ENCODE measurements at places on chromosomes 1 and 21. TPM values are rescaled to one million over a fixed set of nuclear protein-coding genes. Genes with fewer than 3 reads are reported as not detected.
A peak's percentile ranks its signal among the peaks of the same experiment; 100 is the strongest.

- H3K4me1 ChIP-seq: no peaks in the 10 kb centered on the region
- peaks cover 46% of the 10 kb centered on the region for H3K27me3 ChIP-seq
- H3K27ac ChIP-seq: no peak overlapping the region
- DNase-seq: no peak
- no peak overlapping the region for H3K4me3 ChIP-seq
Observed at GRCh38 chr1:30684881-30685795, 38.2 kb downstream of the MATN1 start.

PRDM16 gene
- total RNA-seq: 0.18 TPM

DNA sequence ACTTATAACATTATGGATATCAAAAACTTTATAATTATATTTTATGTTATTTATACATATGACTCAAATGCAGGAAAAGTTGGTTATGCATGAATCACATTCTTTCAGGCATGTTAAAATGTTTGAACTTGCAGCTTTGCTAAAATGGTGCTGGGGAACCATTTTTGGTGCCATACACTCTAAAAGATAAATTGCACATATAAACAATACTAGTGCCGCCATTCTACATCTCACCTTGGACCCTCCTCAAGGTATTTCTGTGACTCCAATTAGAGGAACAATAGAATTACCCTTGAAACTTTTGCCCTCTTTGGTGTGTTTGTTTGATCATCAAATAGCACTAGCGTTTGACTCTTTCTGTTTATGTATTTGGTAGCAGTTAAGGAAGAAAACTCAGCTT is 997 bp downstream of the PRKACB start:
- H3K4me3 ChIP-seq: peak overlapping the region; percentile 88
- peak; percentile 53 for DNase-seq
- peaks cover 27% of the 10 kb centered on the region for H3K4me1 ChIP-seq

- no peak overlapping the region for H3K27ac ChIP-seq
- no peaks in the 10 kb centered on the region for H3K4me1 ChIP-seq
- no peak for DNase-seq
- H3K4me3 ChIP-seq: no peak overlapping the region
- no peaks in the 10 kb centered on the region for H3K36me3 ChIP-seq
- peaks cover 4% of the 10 kb centered on the region for H3K27me3 ChIP-seq
Observed at GRCh38 chr1:91476533-91477217, 24.0 kb upstream of the CDC7 start.

GRCh38 chr1:163147019-163147418 is 55.7 kb downstream of the RGS5 start:
- no peaks in the 10 kb centered on the region for H3K4me1 ChIP-seq
- no peak overlapping the region for H3K4me3 ChIP-seq
- no peaks in the 10 kb centered on the region for H3K27me3 ChIP-seq
- no peaks in the 10 kb centered on the region for H3K36me3 ChIP-seq
- no peak overlapping the region for H3K27ac ChIP-seq

DDI2 gene
- 28.8 TPM for total RNA-seq

A3GALT2 gene
- total RNA-seq: not detected

Measured in activated CD8-positive, alpha-beta T cell treated with anti-CD3 and anti-CD28 coated beads, Interleukin-2, amount 10 ng/mL, durations not matched to agents 7 days and 5 days (primary cell).